Fibroblast of skin of left quadriceps (primary cell): ENCODE measurements at places on chromosomes 12 and 14.

GRCh38 chr12:614411-614970 is 48.8 kb downstream of the NINJ2 start:
- no peak for DNase-seq

- no peak for DNase-seq
Measured at GRCh38 chr12:2999265-2999841, 40.2 kb downstream of the TEAD4 start.

- no peak for DNase-seq
Measured at GRCh38 chr12:120836114-120836684, 68.0 kb downstream of the SPPL3 start.

DNA sequence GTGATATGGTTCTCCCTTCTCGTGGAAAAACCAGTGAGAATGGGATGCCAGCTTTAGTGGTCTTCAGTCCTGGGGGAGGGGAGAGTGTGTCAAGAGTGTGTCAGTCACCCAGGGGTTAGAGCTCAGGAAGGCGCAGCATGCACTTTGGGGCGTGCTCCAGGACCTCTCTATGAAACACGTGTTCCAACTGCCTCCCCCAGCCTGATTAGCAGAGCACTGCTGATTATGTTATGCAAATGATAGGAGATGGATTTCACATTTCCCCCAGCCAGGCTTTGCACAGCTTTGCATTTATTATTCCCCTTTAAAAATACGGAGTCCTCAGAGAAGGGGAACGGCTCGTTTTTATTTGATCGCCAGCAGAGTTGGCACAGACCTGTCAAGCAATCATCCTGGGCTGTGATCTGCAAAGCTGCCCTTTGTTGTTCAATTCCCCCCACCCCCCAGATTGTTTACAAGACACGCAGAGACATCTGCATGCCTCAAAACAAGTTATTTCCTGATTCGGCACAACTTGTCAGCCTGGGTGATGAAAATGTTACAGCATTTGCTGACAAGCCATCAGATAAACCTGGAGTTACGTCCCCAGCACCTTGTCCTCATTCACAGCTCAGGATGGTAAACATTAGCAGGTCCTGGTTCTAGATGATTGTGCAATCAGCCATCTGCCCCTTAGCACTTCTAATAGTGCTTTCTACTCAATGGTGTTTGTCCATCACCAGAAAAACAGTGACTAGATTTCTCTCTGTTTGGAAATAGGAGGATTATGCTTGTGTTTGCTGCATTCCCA is 196.5 kb downstream of the NOVA1 start:
- no peak for DNase-seq
